Stomach (tissue), 19 donors: ENCODE measurements at places on chromosomes 3 and 15.

DNA sequence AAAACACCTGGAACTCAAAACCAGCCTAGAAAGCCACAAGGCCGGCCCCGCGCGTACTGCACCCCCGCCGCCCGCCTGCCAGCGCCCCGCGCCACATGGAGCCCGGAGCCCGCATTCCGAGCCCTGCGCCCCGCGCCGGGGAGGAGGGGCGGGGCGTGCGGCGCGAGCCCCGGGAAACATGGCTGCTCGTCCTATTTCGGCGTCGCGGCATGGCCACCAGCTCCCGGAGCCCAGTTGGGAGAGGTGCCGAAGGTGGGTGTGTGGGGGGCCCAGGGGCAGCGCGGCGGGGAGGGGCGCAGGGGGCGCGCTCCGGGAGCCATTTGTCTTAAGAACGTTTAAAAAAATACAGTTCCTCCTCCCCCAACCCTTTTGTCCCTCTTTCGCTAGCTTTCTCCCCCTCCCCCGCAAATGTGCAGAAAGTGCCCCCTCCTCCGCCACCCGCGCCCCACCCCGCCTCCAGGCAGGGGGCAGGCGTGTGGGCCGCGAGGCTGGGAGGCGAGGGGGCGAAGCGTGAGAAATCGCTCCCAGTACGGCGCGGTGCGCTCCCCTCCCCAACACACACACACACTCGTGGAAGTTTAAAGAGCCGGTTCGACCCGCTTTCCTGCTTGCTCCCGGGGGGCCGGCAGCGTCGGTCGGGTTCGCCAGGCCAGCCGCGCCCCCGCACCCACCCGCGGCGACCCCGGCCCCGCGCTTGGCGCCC lies 2.5 kb downstream of the ANP32A start:
- DNase-seq = peak; percentile 65

DNA sequence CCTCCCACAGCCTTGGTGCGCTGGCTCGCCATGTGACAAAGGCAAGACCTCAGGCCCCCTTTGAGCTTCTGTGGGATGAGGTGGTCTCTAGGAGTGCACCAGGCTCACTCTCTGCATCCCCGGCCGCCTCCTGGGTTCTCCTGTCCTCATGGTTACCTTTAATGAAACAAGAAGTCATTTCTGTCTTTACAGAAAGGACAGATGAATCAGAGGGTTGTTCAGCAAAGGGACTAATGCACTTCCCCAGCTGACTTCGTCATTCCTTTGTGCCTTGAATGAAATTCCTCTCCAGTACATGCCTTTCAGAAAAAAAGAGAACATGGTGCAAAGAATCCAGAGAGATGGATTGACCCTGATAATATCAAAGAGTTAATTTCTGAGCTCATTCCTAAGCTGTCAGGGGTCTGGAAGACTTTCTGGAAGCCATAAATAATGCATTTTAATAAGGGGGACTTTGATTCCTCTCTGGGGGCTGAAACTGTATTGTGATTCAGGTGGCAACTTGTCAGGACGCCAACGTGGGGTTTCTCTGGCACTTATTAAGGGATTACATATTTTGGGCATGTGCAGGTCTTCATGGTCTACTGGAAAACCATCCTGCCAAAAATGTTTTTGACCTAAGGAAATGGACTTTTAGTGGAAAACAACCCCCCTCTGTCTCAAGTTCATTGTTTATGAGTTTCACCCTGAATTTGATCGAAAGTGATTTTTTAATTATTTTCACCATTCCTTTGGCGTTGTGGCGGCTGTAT lies 122.7 kb downstream of the FBLN2 start:
- no peak for DNase-seq

- DNase-seq = no peak
These were observed 243.9 kb upstream of the UMPS start for GRCh38 chr3:124486324-124486723.

DNA sequence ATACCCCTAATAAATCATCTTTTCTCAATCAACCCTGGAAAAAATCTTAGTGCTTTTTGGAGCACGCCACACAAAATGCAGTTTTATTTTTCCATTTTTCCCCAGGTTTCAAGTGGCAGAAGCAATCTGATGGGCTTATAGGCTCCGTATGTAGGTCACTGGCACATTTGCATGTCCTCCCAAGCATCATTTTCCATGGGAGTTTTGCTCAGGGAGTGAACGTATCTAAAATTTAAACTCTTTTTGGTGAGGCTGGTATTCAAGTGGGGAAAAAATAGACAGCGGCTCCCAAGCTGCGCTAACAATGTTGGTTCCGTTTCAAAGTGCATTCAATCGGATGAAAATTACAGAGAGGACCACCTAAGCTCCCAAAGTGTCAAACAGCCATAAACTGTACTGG lies 233.4 kb downstream of the MEX3B start:
- DNase-seq = no peak

DNA sequence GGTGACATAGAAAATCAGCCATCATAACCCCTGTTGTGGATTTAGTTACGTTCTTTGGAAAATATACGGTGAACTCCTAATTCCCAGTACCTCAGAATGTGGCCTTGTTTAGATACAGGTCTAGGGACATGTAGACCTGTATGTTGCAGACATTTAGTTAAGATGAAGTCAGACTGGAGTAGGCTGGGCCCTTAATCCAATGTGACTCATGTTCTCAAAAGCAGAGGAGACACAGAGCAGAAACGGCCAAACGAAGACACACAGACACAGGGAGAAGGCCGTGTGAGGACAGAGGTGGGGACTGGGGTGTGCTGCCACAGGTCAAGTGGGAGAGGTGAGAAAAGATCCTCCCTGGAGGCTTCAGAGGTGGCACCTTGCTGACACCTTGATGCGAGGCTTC lies 119.0 kb upstream of the PROK2 start:
- no peak for DNase-seq
